Suprapubic skin (tissue), 4 donors: ENCODE measurements at places on chromosomes 3 and 15. TPM values are rescaled to one million over a fixed set of nuclear protein-coding genes. Genes with fewer than 3 reads are reported as not detected.

- H3K4me1 ChIP-seq: no peaks in the 10 kb centered on the region
- no peak overlapping the region for H3K27ac ChIP-seq
- H3K4me3 ChIP-seq: no peak overlapping the region
- H3K27me3 ChIP-seq: peaks cover 4% of the 10 kb centered on the region
- DNase-seq: no peak
Measured at GRCh38 chr15:88841236-88841635, 38.0 kb downstream of the ACAN start.

DNA sequence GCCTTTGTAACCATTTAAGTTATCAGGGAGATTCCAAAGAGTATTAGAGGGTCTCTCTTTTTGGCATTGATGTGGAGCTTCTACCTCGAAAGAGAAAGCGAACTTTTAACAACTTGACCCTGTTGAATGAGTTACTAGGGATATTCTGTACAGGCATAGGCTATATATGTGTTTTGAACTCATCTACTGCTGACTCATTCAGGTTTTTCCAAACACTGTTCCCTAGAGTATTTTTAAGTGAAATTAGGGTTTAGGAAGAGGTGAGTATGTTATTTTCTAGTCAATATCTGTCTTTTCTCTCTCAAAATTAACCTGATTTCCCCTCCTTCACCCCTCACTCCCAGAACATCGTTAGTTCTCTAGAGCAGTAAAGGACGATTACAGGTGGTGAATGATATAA, 228.1 kb upstream of the C2CD4B start:
- no peaks in the 10 kb centered on the region for H3K36me3 ChIP-seq
- H3K27me3 ChIP-seq: no peaks in the 10 kb centered on the region
- no peak for DNase-seq
- H3K4me1 ChIP-seq: peaks cover 28% of the 10 kb centered on the region
- H3K27ac ChIP-seq: no peak overlapping the region

- peaks cover 7% of the 10 kb centered on the region for H3K4me1 ChIP-seq
- H3K27ac ChIP-seq: no peak overlapping the region
- no peaks in the 10 kb centered on the region for H3K27me3 ChIP-seq
Measured at GRCh38 chr3:169394316-169394715, 269.2 kb downstream of the MECOM start.

DNA sequence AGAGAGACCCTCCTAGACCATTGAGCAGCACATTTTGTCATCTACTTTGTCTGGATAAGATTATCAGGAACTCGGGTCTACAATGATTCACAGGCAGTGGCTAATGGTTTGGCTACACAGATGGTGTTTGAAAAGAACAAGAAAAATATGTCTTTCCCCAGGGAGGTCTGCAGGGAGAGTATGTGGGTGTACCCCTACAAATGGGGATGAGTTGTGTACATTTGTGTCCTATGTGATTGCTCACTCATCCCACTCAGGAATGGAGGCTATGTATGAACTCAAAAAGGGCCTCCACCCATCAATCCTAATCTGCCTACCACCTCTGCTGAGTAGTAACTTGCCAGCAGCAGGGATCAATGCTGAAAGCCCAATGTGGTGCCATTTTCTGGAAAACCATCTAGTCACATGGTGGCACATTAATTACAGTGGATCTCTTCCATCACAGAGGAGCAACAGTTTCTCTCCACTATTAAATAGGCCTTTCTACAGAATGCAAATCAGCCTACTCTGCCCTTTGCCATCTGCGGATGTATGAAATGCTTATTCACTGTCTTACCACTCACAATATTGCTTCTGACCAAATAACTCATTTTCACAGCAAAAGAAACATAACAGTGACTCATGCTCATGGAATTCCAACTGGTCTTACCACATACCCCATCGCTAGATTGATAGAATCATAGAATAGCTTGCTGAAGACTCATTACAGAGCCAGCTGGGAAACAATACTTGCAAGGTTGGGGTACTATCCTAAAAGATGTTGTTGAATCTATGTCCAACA, 48.3 kb upstream of the TRIM42 start:
- no peak for DNase-seq
- H3K27ac ChIP-seq: no peak overlapping the region
- H3K4me3 ChIP-seq: no peak overlapping the region
- no peaks in the 10 kb centered on the region for H3K36me3 ChIP-seq
- H3K27me3 ChIP-seq: no peaks in the 10 kb centered on the region
- no peaks in the 10 kb centered on the region for H3K4me1 ChIP-seq

Gene CFAP20DC
- total RNA-seq: 0.53 TPM

Gene HCLS1
- total RNA-seq: 11.8 TPM

Gene CFAP100
- total RNA-seq: not detected

Gene EXD1
- total RNA-seq: not detected

Gene CCDC191
- 10.9 TPM for total RNA-seq
